ENCODE measurements at places on chromosomes 1 and 21.
A peak's percentile ranks its signal among the peaks of the same experiment; 100 is the strongest.

DNA sequence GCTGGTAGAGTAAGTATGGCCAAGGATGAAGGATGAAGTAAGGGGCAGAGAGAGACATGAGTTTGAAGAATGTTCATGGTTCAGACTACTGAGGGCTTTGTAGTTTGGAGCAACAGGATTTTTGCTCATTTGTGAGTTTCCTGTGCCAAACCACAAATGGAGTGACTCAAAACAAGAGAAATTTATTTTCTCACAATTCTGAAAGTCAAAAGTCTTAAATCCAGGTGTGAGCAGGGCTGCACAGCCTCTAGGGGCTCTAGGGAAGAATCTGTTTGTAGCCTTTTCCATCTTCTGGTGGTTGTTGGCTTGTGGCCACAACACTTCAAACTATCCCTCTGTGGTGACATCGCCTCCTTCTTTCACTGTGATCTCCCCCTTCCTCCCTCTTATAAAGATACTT lies 58.9 kb downstream of the RHOU start:
- no peak for DNase-seq

DNA sequence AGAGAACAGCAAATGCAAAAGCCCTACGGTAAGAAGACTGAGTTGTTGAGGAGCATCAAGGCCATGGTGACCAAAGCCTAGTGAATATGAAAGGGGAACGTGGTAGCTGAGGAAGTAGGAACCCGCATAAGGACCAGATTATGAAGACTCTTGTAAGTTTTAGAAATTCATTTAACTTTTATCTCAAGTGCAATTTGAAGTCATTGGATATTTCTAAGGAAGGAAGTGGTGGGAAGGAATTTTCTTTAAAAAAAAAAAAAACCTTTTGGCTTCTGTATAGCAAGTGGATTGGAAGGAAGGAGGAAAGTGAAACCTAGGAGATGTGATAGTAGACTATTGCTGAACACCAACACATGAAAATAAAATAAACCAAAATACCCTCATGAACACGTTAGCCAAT lies 119.0 kb downstream of the TNFSF18 start:
- DNase-seq: no peak

DNA sequence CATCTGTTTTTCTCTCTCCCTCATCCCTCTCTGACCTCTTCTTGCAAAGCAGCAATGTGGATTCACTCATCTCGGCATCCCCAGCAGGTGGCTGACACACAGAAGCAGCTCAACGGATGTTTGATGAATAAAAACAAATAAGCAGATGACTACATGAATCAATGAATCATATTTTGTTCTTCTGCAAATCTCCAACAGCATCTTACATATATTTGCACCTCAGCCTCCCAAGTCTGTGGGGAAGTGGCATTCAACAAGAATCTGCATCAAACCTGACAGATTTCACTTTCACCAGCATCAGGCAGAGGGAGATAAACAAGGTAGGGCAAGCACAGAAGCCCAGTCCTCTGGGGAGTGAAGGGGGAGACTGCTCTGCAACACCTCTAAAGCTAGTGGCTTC lies 34.0 kb downstream of the CAPN8 start:
- no peak for DNase-seq

DNA sequence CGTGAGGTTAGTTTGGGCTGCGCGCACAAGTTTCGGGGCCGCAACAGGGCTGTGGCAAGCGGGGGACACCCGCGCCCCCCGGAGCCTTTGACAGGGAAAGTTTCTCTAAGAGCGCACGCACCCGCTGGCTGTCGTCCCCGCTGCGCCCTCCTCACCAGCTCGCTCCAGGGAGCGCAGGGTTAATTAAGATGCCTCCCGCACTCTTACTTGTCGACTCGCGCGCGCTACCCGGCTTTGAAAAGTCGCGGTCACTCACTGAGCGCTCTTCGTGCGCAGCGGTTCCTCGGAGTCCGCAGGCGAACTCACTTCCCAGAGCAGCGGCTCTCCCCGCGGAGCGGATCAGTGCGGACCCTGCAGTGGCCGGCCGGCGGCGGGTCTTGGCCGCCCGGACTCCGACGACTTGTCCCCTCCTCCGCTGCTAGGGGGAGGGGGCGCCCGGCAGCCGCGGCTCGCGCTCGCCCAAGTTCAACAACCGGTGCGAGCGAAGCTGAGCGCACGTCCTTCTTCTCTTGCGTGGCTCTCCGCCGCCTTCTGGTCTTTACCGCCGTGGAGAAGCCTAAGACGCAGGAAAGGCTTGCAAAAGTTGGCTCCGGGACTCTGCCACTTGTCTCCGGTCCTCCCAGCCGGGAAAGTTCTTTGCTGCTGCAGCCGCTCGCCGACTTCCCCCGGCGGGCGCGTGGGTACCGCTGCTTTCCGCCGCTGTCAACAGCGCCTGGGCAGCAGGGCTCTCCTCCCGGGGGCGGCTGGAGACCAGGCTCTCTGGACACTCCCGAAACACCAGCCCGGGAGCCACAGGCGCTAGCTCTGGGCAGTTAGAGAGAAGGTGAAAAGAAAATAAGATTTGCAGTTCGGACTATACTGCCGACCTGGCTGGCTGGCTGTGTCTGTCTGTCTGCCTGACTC lies 506 bp downstream of the JUN start:
- peak; percentile 82 for DNase-seq

DNA sequence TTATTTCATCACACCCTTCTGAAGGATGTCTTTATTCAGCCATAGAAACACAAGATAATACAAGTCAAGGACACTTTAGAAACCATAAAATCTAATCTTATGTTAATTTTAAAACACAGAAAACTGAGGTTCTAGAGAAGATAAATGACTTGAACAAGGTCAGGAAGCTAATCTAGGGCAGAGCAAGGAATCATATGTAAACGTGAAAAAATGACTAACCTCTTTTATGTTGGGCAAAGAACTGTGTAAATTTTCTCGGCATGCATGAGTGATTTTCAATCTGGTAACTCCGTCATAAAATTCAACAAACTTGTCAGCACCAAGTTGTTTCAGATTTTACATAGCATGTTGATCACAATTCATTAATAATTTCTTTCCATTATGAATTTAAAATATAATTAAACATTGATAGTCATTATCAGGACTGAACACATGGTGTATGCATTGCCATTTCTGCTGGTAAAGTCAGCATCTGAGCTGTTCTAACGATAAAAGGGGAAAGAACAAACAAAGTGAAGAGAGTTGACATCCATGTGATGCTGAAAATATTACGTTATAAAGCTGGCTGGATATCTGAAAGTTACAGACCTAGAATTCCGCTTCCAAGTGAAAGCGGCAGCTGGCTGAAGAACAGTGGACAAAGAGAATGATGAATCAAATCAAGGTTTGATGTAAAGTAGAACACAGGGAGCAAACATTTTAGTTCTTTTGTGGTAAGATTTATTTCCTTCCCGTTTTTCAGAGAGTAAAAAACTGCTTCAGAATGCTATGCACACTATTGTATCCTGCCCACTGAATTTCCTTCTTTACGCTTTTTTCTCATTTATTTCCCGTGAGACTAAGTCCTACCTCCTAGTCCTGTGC lies 1037.4 kb upstream of the TMPRSS15 start:
- DNase-seq: no peak

- peak; percentile 50 for DNase-seq
These were observed at the start of gene SYT2 for GRCh38 chr1:202710070-202711045. SYT2 (minus strand) TSS chr1:202710454; CDS start chr1:202605772, 104,682 bp downstream.

DNA sequence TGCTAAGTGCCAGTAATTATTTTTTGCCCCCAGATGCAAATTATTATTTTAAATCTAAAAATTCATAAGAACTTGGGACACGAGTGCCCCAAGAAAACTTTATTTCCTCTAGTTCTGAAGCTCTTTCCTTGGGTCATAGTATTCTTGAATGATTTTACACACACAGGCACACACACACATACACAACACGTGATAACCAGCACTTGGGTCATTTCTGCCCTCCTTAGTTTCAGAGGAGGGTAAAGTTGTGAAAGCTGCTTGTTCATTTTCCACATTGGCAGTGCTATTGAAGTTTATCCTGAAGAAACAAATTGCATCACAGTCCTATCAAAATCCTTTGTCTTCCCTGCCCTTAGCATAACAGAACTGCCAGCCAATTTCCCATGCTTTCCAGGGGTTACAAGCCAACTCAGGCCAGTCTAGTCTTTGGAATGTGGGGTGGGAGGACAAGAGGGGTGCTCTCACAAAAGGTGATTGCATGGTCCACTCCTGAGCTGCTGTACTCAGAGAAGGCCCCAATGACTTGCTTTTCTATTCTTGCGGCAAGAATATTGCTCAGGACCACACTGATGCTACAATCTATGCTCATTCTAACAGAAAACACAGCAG lies 98.5 kb upstream of the POGK start:
- no peak for DNase-seq

DNA sequence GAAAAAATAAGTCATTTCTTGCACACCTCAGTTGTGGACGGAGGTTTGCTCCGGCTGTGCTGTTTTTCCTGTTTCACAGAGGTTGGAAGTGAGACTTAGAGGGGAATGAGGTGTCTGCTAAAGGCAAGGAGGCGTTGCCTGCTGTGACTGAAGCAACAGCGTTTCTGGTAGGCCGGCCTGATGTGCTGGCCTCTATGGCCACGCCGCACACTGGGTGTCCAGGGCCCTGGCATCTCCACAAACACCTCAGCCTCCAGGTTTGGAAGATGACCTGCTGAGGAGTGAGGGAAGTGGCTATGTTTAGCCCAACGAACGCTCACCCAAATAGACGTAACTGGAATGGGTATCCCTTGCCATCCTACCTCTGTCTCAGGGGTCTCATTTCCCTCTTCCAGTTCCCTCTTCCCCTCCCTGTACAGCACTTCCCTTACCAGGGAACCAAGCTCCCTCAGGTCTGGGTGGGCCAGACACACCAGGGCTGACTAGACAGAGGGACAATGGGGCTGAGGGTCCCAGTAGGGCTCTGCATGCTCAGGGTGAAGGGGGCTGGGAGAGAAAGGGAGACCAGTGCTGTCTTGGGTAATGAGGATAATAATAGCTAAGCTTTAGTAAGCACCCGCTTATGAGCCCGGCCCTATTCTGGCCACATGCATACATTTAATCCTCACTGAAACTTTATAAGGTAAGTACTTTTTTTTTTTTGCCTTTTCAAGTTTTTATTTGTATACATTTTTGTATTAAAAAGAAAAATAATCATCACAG lies 11.9 kb downstream of the CACNA1S start:
- DNase-seq: peak; percentile 61

- no peak for DNase-seq
These were observed 18.8 kb downstream of the PGBD5 start for GRCh38 chr1:230407351-230407750.

DNA sequence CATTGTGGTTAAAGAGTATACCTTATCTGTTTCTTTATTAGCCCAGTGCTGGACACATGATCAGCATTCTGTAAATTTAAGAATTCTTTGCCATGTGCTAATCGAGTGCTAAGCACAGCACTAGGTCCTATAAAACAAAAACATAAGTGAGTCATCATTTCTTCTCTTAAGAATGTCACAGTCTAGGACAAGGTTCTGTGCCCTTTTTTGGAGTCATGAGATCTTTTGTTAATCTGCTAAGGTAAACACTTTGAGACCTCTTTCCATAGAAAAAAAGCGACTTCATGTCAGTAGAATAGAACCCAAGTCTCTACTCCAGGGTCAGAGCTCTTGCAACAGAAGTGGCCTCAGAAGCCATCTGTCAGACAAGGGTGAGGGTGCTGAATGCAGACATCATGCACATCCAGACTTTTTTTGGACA lies 70.0 kb upstream of the NFIA start:
- DNase-seq: no peak

- DNase-seq: no peak
These were observed 15.4 kb upstream of the TENT5C start for GRCh38 chr1:117590273-117590925.

DNA sequence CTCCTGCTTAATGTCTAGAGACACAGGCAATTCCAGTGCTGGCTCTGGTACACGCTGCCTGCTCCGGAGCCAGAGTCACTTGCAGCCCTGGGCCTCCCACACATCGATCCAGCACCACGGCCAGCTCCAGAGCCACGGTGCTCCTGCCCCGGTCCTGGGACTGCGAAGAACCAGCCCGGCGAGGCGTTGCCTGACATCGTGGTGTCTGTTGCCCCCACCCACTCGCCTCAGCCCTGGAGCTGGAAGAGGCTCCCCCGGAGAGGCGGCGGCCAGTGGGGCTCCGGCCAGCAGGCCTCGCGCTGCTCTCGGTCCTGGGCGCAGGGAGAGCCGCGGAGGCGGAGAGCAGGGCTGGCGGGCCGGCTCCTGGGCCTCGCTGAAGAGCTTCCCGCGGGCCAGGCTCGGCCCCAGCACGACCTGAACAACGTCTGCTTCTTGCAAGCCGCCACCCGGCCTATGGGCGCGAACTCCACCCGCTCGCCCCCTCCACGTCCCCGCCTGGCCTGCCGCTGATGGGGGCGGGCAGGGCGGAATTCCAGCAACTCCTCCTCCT lies 364.8 kb downstream of the CEP170 start:
- no peak for DNase-seq

GRCh38 chr1:229204921-229205777 lies 65.8 kb upstream of the RAB4A start:
- DNase-seq: no peak

DNA sequence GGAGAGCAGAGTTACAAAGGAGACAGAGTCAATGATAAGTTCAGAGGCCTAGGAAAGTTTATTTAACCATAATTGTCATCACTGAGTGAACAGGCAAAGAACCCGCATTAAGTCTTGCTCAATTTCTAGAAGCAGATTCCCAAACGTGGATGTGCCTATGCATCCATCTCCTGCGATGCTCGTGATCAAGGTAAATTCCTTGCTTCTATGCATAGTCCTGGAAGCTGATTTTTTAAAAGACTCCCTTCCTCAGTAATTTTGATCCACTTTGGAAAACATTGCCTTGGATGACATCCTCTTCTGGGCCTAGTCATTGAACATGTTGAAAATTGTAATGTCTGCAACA lies 116.4 kb downstream of the TNFSF18 start:
- DNase-seq: no peak

- no peak for DNase-seq
These were observed 32.9 kb downstream of the MFSD2A start for GRCh38 chr1:39987869-39988268.

- no peak for DNase-seq
These were observed 33.5 kb upstream of the MACF1 start for GRCh38 chr1:39170731-39171667.

GRCh38 chr1:59361766-59362165 lies 64.9 kb downstream of the FGGY start:
- no peak for DNase-seq

DNA sequence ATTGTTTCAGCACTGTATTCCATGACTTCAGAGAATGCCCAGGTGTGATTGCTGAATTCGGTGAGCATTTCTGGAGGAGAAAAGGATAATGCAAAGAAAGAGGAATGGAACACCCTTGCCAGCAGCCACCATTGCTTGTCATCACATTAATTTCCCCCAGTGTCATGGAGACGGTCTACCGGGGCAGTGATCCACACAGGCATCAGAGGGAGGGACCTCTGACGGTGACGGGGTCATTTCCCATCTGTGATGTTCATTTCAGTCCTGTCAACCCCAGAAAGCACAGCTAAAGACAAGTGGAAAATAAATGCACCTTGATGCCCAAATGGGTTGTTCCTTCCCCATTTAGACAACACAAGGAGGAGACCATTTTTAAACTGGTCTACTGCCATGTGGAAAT lies 376.4 kb downstream of the PCP4 start:
- DNase-seq: no peak

DNA sequence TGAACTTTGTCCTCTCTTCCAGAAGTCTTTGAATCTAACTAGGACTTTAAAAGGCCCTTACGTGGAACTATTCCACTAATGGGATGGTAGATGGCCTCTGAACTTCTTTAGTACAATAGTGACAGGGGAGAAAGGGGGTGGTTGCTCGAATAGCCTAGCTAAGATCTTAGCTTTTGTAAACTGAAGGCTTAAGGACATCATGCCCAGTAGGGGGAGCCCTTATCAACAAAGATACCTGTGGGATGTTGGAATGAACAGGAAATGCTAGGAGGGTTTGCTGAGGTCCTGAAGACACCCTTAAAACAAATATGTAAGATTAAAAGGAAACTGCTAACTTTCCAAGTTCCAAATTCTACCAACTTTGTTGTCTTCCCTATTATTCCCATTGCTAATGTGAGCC lies 33.2 kb downstream of the NHLH2 start:
- no peak for DNase-seq

All from psoas muscle (tissue), 8 donors.